Fibroblast of skin of abdomen (primary cell): ENCODE measurements at places on chromosomes 2 and 18.

GRCh38 chr2:239751679-239752355 lies 273.3 kb downstream of the NDUFA10 start:
- peak; percentile 16 for DNase-seq

- DNase-seq = peak; percentile 81
Measured at GRCh38 chr2:69087912-69088240, 74.9 kb downstream of the ANTXR1 start.

GRCh38 chr18:76721207-76721996 lies 101.0 kb upstream of the ZNF236 start:
- DNase-seq = no peak

DNA sequence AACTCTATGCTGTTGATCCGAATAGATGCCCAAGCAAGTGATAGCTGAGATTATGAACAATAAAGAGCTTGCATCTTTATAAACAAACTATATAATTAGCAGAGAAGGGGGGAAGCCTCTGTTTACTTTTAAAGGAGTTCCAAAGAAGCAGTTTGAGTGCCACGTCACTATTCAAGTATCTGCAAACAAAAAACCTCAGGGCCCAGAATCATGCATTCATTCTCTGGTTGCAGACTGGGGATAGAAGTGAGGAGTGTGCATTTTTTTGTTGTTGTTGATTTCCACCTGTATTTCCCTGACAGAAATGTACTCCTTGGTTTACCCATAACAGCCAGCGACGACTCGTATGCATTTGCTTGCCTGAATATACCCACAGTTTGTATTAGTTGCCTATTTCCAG lies 264.3 kb downstream of the PTGR3 start:
- no peak for DNase-seq

GRCh38 chr18:39862341-39862740 lies 2092.7 kb upstream of the PIK3C3 start:
- DNase-seq = no peak

- no peak for DNase-seq
Measured at GRCh38 chr2:71629771-71630453, 176.6 kb downstream of the DYSF start.
